ENCODE measurements at places on chromosomes 4 and X.

- peak; percentile 11 for DNase-seq
Measured at GRCh38 chr4:102308032-102308799, 37.1 kb downstream of the SLC39A8 start.

- no peak for DNase-seq
Measured at GRCh38 chrX:119685225-119686066, 7.5 kb downstream of the SEPTIN6 start.

DNA sequence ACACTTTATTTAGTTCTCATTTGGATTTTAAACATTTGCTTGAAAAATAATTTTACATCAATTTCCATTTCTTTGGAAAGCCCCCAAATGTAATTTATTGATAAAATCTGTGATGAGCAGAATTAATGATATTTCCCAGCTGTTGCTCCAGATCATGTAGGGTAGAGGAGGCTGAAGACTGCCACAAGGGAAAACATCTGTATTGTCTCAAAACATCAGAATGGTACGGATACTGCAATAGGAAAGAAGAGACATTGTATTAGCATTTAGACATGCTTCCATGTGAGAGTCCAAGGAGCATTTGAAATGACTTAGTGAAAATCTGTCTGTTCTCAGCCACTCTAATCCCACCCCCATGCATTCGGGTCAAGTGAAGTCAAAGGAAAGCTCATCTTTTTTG, 14.4 kb downstream of the ADH1A start:
- no peak for DNase-seq

DNA sequence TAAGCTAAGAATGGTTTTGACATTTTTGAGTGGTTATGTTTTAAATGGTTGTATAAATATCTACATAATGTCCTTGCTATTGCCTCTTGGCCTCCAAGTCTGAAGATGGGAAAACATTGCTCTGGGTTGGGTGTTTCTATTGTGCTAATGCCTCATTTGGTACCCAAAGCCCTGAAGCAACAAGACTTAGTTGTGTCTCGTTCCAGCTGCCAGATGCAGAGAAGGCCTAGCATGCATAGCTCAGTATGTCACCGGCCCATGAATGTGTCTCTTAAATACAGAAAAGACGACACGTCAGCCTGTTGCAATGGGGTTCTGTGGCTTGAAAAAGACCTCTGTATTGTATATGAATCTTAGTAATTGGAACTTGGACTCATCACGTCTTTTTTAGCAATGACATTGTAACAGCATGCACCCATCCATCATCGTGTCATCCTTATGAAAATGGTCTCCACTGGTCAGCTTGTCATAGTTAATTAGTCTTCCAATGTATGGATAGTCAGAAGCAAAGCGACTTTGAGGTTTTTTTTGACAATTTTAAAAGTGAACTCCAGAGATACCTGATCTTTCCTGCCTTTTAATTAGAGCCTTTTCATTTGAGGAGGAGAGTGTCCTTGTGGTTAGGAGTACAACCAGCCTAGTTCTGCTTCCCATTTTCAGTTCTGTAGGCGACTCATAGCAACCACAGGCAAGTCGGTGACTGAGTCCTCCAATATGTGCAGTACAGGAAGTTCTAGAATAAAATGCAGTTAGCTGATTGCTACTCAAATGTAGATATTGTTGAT, 126.4 kb upstream of the GATB start:
- peak; percentile 31 for DNase-seq

- DNase-seq, result no peak
Measured at GRCh38 chr4:5455003-5455585, 253.3 kb downstream of the EVC2 start.

GRCh38 chrX:12711435-12712040, 79.7 kb upstream of the PRPS2 start:
- no peak for DNase-seq

DNA sequence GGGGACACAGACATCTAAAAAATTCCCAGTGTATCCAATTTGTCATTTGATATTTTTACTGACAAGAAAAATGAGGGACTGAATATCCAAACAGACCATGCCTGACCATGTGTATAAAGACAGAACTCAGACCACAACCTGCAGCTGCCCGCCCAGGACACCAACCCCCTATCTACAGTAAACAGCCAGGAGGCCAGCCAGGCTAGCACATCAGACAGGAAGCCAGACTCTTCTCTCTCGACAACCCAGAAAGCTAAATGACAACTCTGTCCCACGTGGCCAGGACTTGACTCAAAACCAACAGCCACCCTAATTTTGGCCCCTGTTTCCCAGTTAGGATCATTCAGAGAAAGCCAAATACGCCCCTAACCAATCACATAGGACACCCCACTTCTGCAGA, 15.1 kb downstream of the AFAP1 start:
- no peak for DNase-seq

DNA sequence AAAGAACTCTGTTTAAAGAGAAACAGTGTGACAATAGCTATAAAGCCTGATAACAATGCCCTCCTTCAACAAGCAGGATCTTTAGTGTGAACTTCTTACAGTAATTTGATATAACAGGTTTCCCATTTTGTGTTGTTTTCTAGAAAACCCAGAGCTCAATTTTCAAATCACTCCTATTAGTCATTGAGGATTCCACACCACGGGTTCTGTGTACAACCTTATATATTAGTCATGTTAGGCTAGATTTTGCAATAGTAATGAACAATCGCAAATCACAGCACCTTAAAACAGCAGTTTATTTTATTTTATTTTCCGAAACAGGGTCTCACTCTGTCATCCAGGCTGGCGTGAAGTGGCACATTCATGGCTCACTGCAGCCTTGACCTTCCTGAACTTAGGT, 1020.9 kb upstream of the INTU start:
- peak; percentile 44 for DNase-seq

DNA sequence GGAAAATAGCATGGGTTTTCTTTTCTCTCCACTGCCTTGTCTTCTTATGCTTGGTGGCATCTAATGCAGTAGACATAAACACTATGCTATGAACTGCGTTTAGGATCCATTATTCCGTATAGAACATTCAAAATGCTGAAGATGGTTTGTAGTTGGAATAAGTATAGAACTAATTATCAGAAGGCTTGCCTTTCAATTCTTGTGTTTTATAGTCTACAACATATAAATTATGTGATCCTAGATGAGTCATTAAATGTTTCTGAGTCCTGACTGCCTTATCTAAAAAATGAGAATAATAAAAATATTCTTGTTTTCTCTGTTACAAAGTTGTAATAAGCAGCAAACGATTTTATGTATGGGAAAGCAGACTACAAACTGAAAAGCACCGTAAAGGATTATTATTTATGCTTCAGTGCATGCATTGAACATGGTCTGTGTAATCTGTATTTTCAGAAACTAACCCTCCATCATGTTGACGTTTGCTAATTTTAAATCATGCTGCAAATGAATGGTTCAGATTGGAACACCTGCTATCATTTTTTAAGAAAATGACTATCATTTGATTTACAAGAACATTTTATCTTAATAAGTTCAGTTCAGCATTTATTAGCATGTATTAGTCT, 335.9 kb upstream of the AADAT start:
- DNase-seq, result no peak

DNA sequence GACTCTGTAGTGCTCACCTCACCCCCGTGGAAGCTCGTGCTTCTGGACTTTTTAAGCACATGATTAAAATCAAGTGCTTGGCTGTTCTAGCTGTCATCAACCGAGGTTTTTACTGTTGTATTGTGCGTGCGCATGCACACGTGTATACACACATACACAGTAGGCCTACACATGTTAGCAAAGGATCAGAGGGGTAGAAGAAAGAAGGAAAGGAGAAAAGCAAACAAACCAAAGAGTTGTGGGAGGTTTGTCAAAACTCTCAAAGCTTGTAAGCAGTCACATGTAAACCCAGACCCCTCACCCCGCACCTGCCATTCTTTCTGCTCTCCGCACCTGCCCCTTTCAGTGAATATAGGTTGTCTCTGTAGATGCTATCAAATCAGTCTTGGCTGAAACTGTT, 311.8 kb downstream of the HS3ST1 start:
- no peak for DNase-seq

GRCh38 chrX:118231464-118231863, 114.4 kb upstream of the WDR44 start:
- peak; percentile 5 for DNase-seq

- DNase-seq, result peak; percentile 77
Measured at GRCh38 chr4:108018040-108018883, 28.6 kb downstream of the HADH start.

- DNase-seq, result no peak
Measured at GRCh38 chrX:87873347-87873941, 355.8 kb downstream of the KLHL4 start.

DNA sequence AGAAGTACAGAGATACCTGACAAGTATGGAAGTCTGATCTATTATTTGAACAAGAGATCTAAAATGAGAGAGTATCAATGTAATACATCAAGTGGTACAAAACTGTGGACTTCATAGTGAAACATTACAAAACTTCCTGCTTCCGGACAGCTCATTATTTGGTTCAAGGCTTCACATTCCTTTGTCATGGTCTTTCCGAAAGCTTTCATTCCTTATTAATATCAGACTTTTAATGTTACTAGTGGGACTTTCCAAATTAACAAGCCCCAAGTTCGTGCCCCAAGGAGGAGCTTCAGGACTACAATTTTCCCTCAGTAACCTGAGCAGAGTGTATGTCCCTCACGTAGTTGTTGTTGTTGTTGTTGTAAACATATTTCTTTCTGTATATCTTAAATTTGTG, 1.2 kb downstream of the CHIC2 start:
- DNase-seq, result peak; percentile 69

DNA sequence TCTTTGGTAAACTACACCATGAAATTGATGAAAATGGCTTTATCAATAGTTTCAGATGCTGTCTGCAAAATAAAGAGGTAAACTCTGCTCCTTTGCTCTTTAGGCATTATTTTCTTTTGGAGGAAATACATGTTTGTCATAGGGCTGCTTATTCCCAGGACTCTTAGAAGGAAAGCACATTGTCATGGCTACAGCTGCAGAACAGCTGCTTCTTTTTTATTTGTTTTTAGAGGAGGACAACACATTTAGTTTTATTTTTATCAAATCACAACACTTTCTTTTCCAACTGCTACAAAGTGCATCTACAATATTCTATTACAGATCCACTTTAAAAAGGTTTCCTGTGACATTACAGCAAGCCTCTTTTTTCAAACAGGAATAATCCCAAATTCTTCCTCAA, 12.7 kb upstream of the HPF1 start:
- DNase-seq, result peak; percentile 4

- DNase-seq, result no peak
Measured at GRCh38 chrX:2654436-2655340, 36.4 kb upstream of the CD99 start.

All from AG10803 (cell line).